ENCODE measurements at places on chromosomes 11 and 22.

DNA sequence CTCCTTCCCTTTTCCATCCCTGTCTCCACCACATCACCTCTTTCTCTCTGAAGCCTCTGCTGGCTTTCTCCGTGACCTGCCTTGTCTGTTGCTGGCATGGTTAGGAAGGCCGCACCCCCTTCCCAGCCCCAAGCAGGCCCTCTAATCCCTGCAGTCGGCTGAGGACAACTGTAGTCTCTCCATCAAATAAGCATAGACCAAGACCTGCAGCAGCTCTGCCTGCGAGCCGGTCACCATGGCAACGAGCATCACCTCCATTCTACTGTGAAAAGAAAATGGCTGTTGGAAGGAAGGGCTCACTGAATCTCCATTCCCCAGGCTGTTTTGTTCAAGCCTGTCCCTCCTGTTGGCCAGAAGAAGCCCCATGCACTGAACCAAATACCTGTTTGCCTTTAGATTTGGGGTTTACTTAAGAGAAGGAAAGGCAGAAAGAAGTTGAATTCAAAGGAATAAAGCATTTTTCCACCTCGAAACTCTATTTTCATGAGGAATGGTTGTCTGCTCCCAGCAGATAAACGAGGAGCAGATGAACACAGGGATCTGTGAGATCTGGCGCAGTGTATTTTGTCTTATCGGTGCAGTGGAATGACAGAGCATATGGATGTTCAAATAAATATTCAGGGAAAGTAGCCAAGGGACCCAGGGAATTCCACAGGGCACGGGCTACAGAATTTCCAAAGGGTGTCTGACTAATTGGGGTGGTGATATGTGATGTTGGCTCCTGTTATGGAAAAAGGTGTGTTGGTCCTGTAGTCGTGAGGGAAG, 113.1 kb upstream of the TTC12 start:
- DNase-seq, result no peak

DNA sequence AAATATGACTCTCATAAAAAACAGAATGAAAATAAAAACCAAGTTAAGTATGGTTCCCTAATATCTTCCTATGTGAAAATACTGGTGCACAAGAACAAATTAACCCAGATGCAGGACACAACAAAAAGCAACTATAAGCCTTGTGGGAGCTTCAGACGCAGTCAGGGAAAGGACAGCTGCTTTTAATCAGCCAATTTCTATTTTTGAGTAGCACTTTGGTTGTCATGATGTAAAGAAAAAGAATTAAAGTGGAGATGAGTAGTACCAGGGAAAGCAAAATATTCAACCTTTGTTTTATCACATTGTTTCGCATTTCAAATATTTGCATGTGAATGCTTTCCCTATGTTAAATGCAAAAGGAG, 339.9 kb downstream of the SOX6 start:
- DNase-seq, result no peak

DNA sequence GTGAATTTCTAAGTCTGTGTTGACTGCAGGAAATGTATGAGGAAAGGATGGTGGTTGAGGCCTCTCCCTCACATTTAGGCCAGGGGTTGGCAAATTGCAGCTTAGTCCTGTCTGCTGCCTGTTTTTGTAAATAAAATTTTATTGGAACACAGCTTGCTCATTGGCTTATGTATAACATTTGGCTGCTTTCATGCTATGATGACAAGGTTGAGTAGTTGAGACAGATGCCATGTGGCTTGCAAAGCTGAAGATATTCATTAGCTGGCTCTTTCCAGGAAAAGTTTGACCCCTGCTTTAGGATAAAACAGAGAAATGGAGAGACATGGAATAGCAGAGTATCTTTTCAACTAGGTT, 46.2 kb downstream of the BCR start:
- DNase-seq, result no peak

GRCh38 chr11:76794371-76795289, 11.5 kb downstream of the TSKU start:
- DNase-seq, result no peak

- no peak for DNase-seq
Observed at GRCh38 chr11:15525582-15525981, 410.9 kb downstream of the INSC start.

DNA sequence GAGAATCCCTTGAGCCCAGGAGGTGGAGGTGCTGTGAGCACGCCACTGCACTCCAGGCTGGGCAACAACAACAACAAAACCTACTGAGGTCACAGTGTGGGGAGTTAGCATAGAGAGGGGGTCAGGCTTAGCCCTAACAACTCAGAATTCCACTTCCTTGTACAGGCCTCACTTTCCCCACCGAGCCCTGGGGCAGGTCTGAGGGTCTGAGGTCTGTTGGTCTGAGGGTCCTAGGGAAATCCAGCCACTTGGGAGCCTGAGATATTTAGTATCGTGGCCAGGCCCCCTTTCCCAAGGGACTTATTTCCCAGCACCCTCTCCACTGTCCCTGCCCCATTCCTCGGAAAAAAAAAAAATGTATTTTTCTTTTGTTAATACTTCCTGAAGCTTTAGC, 34.8 kb upstream of the HORMAD2 start:
- DNase-seq, result no peak

GRCh38 chr11:9853929-9854552, 190.2 kb downstream of the SWAP70 start:
- no peak for DNase-seq

- no peak for DNase-seq
Observed at GRCh38 chr11:86753459-86753858, 46.9 kb upstream of the PRSS23 start.

- DNase-seq, result no peak
Observed at GRCh38 chr11:35785287-35786167, 123.0 kb downstream of the TRIM44 start.

DNA sequence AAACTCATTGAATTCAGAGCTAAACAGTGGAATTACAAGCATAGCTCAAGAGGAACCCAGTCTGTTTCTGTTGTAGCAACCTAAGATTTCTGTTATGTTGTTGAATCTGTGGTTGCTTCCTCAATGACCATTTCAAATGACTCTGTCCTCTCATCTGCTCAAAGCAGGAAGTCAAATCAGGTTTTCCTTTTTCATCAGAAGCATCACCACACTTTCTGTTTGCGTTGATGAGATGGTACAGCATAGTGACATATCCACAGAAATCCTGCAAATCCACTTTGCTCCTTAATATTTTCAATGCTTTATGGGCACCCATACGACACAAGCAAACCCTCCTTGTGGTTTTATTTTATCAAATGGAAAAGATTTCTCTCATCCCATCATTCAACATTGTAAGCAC, 12.6 kb upstream of the UCP2 start:
- DNase-seq, result no peak

DNA sequence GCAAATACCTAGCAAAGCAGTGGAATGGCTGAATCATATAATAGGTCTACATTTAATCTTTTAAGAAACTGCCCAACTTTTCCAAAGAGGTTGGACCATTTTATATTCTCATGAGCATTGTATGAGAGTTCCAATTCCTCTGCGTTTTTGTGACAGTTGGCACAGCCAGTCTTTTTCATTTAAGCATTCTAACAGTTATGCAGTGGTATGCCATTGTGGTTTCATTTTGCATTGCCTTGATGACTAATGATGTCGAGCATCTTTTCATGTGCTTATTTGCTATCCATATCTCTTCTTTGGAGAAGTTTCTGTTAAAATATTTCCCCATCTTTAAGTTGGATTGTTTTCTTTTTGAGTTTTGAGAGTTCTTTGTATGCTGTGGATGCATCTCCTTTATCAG, 38.7 kb downstream of the EIF3F start:
- no peak for DNase-seq

- DNase-seq, result peak; percentile 35
Observed at GRCh38 chr22:37169947-37170688, 17.9 kb downstream of the C1QTNF6 start.

- no peak for DNase-seq
Observed at GRCh38 chr11:36500315-36500721, 9.8 kb downstream of the TRAF6 start.

- no peak for DNase-seq
Observed at GRCh38 chr11:38191101-38191500, 1593.1 kb upstream of the RAG2 start.

DNA sequence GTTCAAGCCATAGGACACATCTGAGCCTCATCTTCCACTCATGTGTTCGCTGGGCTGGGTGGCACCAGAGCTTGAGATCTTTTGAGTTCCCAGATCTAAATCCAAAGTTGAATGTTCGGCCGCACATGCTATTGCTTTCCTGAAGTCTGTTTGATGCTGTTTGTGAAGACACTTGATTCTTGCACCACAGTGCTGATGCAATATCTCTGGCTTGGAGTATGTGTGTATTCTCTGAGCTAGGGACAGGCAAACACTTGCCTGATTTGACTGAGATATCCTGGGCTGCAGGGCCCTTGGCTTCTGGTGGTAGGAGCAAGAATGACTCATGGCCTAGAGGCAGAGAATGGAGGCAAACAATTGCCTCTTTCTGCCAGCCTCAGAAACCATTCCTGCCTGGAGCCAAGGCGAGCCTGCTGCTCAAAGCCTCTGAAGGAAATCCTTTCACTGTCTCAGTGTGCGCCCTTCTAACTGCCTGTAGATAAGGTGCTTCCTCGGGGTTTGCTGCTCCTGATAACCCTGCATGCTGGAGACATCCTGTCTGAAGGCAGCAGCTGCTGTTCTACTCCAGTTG, 73.0 kb downstream of the CYB5R2 start:
- DNase-seq, result no peak

GRCh38 chr11:197741-198235, 4.9 kb downstream of the SCGB1C1 start:
- no peak for DNase-seq

DNA sequence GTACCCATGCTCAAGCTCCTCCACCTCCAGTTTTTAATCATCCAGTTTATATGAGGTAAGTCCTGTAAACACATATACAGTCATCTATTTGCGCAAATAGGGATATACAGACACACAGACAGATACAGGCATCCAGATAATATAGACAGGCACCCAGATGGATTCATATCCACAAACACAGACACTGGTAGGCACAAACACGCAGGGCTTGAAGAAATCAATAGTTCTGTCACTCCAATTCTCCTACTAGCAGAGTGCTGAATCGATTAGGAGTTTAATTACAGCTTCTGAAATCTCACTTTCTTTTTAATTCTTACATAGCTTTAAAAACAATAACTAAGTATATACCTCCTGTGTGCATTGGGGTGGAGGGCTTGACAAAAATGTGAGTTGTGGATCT, 56.0 kb downstream of the INSC start:
- DNase-seq, result no peak

DNA sequence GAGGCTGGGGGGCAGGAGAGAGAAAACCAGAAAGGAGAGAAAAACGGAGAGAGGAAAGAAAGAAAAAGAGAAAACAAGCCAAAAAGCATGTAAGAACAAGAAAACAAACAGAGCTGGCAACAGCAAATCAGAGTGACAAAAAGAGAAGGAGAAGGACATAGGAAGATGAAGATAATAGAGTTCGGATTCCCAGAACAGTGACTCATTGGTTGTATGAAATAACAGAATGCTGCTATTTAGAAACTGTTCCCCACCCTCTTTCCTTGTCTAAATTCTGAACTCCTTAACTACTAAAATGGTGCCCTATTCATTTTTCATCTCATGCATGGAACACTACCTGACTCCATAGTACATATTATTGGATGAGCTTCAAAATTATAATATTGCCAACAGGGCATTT, 317.4 kb downstream of the C11orf87 start:
- no peak for DNase-seq

- no peak for DNase-seq
Observed at GRCh38 chr11:65695459-65696241, 16.4 kb upstream of the KAT5 start.

GRCh38 chr11:67373648-67374570, 511 bp upstream of the CLCF1 start:
- peak; percentile 89 for DNase-seq

GRCh38 chr11:117861151-117862018, 15.1 kb downstream of the FXYD6 start:
- no peak for DNase-seq

DNA sequence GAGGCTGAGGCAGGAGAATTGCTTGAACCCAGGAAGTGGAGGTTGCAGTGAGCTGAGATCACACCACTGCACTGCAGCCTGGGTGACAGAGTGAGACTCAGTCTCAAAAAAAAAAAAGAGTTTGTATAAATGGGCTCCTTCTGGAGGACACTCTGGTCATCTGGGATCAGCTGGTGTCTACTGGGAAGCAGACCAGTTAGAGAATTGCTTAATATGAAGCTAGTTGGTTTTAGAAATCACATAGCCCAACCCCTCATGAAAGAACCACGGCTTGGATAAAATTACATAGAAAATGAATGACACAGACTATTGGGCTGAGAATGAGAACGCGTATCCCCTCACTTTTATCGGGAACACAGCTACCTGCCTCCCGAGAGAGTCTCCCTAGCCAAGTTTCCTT, 3.2 kb upstream of the MS4A14 start:
- no peak for DNase-seq

DNA sequence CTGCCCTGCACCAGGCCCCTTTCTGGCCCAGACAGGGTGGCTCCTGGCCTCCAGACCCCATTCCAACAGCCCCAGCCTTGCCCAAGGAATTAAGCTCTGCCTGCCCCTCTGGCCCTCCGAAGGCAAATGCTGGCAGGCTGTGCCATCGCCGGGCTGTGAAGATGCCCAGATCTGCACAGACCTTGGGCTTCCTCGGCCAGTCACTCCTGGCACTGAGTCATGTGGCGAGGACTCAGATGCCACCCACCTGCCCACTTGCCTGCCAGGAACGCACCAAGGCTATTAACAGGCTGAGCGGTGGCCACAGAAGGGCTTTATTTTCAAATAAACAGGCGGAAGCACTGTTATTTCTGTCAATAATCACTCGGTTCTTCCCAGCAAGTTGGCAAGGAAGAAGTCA, 50.3 kb upstream of the TTLL12 start:
- DNase-seq, result no peak

GRCh38 chr11:123594188-123594901, 60.1 kb downstream of the SCN3B start:
- no peak for DNase-seq

DNA sequence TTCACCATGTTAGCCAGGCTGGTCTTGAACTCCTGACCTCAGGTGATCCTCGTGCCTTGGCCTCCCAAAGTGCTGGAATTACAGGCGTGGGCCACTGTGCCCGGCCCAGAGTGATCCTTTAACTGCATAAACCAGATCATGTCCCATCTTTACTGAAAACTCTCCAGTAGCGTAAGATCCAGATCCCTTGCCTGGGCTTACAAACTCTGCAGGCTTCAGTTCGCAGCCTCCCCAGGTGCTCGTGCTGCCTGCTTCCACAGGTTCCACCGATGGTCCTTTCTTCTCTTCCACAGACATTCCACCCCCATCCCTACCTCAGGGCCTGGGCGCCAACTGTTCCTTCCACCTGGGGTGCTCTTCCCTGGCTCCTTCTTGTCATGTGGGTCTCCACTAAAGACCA, 88.8 kb upstream of the SHANK2 start:
- no peak for DNase-seq

GRCh38 chr11:2975594-2975993, 16.5 kb downstream of the NAP1L4 start:
- DNase-seq, result peak; percentile 37

DNA sequence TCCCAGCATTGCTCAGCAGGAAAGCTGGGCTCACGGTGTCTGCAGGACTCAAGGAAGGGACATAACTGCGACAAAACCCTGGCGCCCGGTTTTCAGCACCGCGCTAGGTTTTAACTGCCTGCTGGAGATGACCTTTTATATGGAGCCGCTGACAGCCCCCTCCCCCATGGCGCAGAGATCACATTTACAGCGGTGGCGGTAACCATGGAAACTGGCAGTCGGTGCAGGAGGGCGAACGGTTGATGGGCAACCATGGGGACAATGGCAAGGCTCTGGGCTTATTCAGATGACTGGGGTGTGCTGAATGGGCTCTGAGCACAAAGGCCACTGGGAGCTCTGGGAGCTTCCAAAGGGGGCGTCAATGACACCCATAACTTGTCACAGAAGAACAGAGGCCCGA, 37.2 kb downstream of the CELSR1 start:
- no peak for DNase-seq

Measured in K562 (cell line).